Stomach (tissue), 19 donors: ENCODE measurements at places on chromosomes 2 and 18.
A peak's percentile ranks its signal among the peaks of the same experiment; 100 is the strongest.

DNA sequence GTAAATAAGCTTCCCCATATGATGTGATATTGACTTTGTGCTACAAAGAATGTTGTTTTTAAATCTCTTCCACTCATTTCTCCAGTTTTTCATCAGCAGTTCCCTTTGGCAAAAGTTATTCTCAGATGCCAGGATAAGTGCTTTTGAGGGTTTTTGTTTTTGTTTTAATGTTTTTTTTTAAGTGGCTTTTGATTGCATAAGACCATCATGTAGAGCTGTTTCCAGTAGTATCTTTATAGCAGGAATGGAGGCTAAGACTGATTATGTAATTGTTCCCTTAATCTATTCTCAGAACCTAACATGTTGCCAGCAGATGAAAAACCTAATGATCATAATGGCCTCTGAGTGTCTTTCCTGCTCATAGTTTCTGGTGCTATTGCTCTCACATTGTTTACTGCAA is 77.9 kb downstream of the CABLES1 start:
- DNase-seq: no peak
- no peak overlapping the region for H3K27ac ChIP-seq
- no peaks in the 10 kb centered on the region for H3K27me3 ChIP-seq
- H3K4me1 ChIP-seq: peaks cover 11% of the 10 kb centered on the region

DNA sequence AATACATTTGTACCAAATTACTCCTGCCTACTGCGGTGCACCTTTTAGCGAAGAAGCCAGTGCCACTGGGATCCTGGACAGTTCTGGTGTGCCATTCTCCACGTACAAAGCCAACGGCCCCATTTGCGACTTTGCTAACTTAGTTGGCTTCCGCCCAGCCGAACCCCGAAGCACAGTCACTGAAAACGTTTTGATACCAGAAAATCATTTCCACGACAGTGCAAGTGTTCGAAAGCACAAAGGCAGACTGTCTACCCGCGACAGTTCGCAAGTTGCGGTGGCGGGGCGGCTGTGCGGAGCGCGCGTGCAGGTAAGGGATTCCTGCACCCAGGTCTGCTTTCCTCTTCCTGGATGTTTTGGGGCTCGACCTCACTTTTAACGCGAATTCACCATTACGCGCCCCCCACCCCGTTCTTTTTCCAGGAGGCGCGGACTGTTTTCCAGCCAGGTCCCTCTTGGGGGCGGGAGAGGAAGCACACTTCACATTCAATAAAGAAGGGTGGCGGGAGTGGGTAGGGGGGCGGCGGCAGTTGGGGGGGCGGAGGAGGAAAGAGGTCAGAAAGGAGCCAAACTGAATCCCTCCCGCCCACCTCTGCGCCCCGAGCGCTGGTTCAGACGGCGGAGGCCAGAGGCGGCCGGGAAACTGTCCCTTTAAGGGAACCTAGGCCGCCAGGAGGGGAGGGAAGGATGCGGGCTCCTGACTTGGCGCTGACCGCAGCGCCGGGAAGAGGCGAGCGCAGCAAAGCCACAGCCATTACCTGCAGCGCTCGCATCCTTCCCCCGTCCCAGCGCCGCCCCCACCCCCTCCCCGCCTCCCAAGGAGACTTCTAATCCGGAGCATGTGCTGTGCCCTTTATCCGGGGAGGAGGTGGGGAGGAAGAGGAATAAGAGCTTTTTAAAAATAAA is 107.4 kb upstream of the KCTD1 start:
- peaks cover 22% of the 10 kb centered on the region for H3K4me1 ChIP-seq
- no peaks in the 10 kb centered on the region for H3K36me3 ChIP-seq
- peak overlapping the region; percentile 66 for H3K4me3 ChIP-seq

DNA sequence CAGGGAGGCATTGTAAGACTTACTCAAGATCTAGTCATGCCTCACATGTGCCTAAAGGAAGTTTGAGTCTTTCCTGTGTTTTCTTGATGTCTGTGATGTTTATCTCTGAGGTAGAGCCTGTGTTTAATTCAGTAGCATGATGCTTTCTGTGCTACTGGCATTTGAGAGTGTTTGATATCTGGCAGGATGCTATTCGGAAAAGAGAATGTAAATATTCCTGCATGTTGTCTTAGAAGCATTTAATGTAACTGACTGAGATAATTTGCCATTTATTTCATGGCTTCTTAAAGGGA is 58.8 kb downstream of the GREB1L start:
- no peaks in the 10 kb centered on the region for H3K27me3 ChIP-seq
- H3K4me3 ChIP-seq: no peak overlapping the region
- no peaks in the 10 kb centered on the region for H3K36me3 ChIP-seq
- H3K4me1 ChIP-seq: no peaks in the 10 kb centered on the region
- no peak for DNase-seq

- DNase-seq: no peak
- H3K27ac ChIP-seq: no peak overlapping the region
- H3K4me1 ChIP-seq: peaks cover 16% of the 10 kb centered on the region
- H3K4me3 ChIP-seq: no peak overlapping the region
- no peaks in the 10 kb centered on the region for H3K27me3 ChIP-seq
Observed at GRCh38 chr2:178418426-178418825, 32.5 kb downstream of the PRKRA start.
